Activated CD4-positive, alpha-beta T cell treated with anti-CD3 and anti-CD28 coated beads, Interleukin-2, Interleukin-6, amounts not matched to agents 100 ng/mL and 50 ng/mL, durations not matched to agents 16 hours and 8 hours (primary cell): ENCODE measurements at places on chromosomes 11 and 22.

DNA sequence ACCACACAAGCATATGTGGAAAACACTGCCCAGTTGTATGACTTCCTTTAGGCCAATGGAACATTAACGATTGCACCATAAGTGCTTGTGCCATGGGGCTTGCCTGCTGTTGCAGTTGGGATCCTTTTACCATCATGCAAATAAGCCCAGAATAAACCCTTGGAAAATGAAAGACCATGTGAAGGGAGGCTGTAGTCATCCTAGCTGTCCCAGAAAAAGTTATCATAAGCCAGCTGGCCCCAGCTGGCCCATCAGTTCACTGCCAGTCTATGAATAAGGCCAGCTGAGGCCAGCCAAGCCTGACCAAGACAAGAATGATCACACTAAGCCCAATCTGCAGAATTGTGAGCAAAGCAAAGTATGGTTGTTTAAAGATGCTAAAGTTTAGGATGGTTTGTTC, 253.9 kb upstream of the ARHGAP20 start:
- no peak for DNase-seq

DNA sequence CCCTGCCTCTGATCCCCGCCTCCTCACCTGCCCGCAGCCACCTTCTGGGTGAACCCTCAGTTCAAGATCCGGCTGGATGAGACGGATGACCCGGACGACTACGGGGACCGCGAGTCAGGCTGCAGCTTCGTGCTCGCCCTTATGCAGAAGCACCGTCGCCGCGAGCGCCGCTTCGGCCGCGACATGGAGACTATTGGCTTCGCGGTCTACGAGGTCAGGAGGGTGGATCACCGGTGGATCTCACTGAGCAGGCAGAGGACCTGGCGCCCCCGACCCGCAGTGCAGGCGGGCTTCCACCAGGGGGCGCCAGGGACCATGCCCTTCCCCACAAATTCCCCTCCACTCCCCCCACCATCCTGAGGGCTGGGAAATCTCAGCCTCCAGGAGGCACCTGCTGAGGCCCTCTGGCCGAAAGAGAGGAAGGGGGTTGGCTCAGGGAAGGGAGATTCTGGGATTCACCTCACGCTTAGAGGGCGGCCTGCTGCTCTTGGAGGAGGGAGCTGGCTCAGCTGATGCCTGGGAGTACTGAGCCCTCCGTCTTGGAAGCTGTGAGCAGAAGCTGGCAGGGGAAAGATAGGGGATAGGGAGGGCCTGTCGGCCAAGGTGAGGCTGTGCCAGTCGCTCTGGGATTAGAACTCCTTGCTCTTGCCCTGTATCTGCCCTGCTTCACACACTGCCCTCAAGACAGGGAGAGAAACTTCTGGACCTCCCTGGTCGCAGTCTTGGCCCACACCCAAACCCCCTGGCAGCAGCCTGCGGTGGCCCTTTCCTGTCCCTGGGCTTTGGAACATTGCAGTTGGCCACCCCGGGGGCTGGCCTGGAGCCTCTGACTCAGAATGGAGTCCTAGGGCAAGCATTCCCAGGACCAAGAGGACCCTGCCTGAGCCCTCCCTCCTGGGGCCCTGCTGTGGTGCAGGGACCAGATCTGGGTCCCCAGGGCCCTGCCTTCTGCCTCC, 23.2 kb downstream of the CAPN1 start:
- peak; percentile 62 for DNase-seq

DNA sequence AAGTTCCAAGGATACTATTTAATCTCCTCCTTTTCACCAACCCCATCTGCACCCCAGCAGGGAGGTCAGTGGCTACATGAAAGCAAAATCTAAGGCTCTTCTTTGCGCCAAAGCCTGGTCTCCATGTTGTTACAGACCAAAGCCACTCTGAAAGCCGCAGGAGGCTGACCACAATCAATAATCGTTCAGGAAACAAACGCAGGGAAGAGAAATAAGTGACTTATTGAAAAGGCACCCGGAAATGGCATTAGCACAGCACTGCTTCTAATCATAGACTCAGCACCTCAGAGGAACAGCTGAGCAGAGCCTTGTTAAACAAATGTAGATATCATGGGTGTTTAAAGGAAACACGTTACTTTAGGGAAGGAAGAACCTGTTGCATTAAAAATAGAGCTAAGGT, 183.9 kb downstream of the KIRREL3 start:
- DNase-seq, result no peak

DNA sequence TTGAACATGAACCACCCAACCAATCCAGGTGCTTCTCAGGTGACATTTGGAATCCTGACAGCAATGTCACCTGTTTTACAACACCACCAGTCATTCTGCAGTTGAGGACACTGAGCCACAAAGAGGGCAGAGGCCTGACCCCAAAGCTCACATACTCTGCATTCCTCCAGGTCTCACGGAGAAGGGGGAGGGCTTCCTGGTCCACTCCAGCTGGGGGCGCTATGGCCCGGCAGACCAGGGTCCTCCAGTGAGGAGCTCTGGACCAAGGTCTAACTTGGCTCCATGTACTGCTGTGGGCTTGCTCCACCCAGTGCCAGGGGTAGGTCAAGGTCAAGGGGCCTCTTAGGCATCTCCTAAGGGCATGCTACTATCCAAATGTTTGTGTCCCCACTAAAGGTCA, 1.5 kb upstream of the PNPLA3 start:
- no peak for DNase-seq

- DNase-seq, result no peak
Measured at GRCh38 chr11:117074119-117074518, 24.1 kb downstream of the SIK3 start.

GRCh38 chr11:79594834-79595233, 154.0 kb upstream of the TENM4 start:
- no peak for DNase-seq

GRCh38 chr22:38129021-38129420, 18.5 kb upstream of the BAIAP2L2 start:
- DNase-seq, result no peak

- DNase-seq, result no peak
Measured at GRCh38 chr11:44865866-44866272, 84.8 kb downstream of the TP53I11 start.
